ENCODE measurements at places on chromosomes 5 and 9.

GRCh38 chr9:121972501-121972981, 120.6 kb downstream of the TTLL11 start:
- DNase-seq, result peak; percentile 80

DNA sequence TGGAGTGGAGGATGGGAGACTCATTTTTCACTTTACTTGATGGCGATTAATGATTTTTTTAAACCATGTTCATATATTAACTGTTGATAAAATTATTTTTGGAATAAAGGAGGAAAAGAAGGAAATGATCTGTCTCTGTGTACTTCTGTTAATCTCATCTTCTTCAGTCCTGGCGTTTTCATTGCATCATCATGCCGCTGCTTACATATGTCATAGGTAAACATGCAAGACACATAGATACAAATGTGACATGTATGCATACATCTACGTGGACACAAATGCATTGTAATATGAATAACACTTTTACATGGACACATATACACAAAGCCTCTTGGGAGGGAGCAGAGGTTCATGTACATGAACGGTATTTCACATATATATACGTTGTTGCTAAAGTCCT, 10.0 kb downstream of the TMEM174 start:
- DNase-seq, result no peak

DNA sequence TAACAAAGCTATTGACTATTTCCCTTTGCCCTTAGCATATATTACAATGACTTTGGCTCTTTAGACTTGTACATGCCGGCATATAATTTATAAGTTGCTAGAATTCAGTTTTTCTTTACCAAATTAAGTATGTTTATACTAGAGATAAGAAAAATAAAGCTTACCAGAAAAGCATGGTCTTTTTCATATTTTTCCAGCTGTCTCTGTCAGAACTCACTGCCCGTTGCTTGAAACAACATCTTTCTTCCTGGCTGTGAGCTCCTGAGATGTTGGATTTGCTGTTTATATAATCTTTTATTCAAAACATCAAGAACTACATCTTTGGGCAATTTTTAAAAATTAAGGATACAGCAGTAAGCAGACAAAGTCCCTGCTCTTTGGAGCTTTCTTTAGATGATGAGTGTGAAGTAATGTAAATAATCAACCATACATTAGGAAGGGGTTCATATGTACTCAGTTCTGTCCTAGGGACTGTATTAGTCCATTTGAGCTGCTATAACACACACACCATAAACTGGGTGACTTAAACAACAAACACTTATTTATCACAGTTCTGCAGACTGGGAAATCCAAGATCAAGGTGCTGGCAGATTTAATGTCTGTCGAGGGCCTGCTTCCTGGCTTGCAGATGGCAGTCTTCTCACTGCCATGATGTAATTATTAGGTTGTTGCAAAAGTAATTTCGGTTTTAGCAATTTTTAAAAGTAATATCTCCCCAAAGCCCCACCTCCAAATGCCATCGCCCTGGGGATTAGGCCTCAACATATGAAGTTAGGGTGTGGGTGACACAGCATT, 45.4 kb upstream of the RANBP3L start:
- DNase-seq, result no peak

DNA sequence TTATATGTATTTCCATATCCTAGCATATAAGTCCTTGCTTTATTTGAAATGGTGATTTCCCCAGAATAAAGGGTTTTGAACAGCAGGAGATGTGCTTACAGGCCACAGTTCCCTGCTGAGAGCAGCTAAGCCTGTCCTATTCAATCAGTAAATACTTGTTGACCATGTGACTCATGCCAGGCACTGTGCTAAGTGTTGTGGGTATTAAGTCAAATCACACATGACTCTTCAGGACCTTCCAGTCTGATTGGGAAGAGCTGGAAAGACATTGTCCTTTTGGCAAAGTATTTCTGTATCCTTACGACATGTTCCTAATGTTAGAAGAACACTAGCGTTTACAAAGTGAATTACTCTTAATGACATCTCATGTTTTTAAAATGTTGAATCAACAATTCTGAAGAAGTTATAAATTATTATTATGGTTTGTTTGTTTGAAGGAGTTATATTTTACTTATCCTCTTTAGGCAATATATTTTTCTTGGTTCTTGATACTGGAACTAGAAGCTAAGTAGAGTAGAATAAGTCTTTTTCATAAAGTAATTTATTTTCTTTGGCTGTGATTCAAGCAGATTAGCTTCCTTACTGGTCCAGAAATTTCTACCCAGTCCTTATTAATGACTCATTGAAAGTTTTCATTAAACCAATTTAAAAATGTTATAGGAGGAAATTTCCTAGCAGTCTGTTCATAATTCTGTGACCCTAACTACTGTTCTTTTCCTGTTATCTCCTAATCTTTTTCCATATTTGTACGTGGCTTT, 82.1 kb downstream of the GAPVD1 start:
- no peak for DNase-seq

DNA sequence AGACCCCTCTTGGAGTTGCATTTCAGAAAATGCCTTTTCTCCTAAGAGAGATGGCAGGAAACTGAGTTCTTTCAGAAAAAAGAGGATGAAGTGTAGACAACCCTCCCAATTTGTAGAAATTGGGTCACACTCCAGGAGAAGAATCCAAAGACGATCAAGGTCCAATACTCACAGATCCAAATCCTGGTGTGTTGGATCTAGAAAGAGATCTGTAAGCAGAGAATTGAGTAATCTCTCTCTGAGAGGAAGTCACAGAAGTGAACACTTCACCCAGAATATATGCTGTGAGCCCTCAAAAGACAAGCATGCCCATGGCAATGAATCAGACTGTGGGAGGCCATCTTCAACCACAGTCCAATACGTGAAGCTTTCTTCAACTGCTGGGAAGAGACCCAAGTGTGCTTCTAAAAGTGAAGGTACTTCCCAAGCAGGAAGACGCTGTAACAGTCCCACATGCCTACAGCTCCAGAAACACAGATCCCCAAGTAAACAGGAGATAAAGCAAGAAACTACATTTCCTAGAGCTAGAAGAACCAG, 182.7 kb downstream of the SMC2 start:
- no peak for DNase-seq

DNA sequence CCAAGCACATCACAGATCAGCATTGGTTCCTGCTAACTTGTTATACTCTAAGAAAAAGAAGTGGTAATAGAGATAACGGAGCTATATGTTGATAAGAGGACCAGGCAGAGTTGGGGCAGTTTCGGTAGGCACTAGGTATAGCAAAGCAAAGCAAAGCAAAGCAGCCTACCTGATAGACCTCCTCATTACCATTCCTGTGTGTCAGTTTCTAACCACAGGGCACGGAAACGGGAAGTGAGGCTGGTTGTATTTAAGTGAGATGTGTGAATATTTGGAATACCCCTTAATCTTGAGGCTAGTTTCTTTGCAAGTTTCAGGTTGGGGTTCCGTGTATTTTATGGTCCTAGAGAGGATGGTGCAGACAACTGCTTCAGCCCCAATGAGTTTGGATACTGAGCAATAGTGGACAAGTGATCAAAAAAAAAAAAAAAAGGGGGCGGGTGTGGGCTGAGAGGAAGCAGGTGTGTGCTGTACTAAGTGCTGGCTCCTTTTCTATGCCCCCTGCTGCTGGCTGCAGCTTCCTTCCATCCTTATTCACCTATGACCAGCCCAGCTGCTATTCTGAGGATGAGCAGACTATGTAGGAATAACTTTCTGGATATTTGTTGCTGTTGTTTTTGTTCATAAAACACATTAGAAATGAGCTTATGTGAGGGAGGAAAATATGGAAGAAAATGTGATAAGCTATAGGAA, 183.3 kb downstream of the SH3GL2 start:
- no peak for DNase-seq

- no peak for DNase-seq
These were observed 451.0 kb upstream of the TUSC1 start for GRCh38 chr9:26129217-26129616.

GRCh38 chr5:181215997-181216989, 6.8 kb upstream of the TRIM41 start:
- DNase-seq, result no peak

Data from mucosa of descending colon (tissue), 3 donors.